Naive thymus-derived CD8-positive, alpha-beta T cell (primary cell): ENCODE measurements at places on chromosomes 3 and 15. TPM values are rescaled to one million over a fixed set of nuclear protein-coding genes. Genes with fewer than 3 reads are reported as not detected.

DNA sequence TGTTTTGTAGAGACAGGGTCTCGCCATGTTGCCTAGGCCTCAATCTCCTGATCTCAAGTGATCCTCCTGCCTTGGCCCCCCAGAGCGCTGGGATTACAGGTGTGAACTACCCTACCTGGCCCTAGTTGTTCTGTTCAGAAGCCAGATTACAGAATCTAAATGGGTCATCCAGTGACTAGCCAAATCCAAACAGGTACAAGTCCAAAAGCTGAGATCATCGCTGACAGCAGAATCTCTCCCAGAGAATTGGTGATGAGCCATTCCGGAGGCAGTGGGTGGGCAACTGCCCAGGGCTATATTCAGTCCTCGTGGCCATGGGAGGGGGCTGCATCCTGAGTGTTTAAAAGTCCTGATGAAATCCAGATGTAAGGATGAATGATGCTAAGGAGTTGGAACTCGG is 47.5 kb upstream of the SEMA4B start:
- DNase-seq = no peak

- no peak for DNase-seq
Measured at GRCh38 chr15:101048176-101048575, 129.0 kb downstream of the LRRK1 start.

GRCh38 chr3:90032980-90033641 is 925.7 kb downstream of the EPHA3 start:
- DNase-seq = no peak

Gene MFAP1
- 15.8 TPM for total RNA-seq

DNA sequence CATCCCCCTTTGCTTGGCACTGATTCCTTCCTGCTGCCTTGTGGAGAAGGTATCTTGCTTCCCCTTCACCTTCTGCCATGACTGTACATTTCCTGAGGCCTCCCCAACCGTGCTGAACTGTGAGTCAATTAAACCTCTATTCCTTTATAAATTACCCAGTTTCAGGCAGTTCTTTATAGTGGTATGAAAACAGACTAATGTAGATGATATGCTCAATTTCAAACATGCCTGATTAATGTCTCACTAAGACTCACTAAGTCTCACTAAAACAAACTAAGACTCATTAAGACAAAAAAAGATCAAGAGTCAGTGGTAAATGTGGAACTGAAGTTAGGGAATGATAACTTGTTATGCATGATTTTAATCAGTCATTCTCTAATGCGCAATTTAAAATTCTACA is 606.6 kb downstream of the RBMS3 start:
- no peak for DNase-seq

Gene ZNF35
- 3.9 TPM for total RNA-seq

DNA sequence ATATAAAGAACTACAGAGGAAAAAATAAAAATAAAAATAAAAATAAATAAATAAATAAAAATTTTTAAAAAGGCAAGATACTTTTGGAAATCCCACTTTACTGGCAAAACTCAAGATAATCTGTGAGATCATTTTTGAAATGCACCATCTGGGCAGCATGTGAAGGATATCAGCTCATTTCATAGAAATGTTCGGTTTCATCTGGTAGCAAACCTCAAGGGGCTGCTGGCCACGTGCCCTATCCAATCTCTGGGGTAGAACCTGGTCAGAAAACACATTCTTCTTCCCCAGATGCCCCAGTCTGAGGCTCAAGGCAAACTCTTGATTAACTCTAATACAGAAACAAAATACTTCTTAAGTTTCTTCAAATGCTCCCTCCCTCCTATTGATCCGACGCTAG is 166.0 kb downstream of the FMN1 start:
- no peak for DNase-seq

DNA sequence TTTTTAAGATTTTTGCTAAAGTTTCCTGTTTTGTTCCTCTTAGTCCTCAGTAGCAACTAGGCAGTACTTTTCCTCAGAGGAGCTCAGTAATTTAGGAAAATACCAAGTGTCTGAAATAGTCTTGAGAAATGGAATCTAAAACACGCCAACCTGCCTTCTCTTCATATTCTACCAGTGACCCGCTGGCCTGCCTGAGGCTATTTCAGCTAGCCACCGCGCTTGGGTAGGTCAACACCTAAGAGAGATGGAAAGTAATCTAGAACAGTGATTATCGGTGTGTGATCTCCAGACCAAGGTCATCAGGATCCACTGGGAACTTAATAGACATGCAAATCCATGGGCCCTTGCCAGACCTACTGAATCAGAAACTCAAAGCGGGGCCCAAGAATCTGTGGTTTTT is 7.5 kb downstream of the LCTL start:
- no peak for DNase-seq
